Activated effector memory CD4-positive, alpha-beta T cell treated with Interleukin-2 at 50 U/mL for 16 hours (primary cell): ENCODE measurements at places on chromosomes 6 and 20.

DNA sequence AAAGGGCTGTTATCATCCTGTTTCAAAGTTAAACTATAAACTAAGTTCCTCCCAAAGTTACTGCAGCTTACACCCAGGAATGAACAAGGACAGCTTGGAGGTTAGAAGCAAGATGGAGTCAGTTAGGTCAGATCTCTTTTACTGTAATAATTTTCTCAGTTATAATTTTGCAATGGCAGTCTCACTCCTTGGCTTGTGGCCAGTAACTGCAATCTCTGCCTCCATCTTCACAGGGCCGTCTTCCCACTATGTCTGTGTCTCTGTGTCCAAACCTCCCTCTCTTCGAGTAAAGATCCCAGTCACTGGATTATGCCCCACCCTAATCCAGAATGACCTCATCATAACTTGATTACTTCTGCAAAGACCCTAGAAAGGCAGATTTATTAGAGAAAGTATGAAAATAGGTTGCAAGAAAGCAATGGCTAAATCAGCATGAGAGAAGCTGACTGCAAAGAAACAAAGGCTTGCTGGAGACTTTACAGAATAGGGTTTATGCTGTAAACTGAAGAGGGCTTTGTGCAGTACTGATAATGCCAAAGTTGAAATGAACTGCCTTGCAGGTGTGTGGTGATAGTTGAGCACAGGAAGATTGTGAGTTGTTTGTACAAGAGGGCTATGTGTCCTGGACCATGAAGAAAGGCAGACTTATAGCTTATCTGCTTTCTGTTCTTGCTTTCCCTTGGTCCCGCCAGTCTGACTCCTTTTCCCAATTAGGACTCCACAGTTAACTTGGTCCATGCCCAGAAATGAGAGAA is 28.4 kb downstream of the GPX6 start:
- no peak for DNase-seq

DNA sequence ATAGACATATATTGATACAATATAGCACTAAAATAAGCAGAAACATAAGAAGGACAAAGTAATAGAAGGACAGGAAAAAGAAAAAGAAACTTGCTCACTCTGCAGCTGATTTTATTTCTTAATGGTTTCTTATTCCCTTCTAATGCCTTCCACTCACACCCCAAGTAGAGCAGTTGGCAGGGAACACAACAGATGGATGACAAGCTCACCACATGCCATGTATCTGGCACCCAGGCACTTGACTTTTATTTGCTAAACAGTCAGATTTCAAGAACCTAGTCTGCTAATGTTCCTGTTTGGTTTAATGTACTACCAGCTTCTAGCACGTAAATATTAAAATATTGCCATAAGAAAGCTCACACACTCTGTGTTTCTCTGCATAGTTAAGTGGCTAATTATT is 87.1 kb downstream of the COL19A1 start:
- DNase-seq, result no peak

GRCh38 chr6:24972311-24972958 is 36.7 kb upstream of the RIPOR2 start:
- DNase-seq, result no peak

DNA sequence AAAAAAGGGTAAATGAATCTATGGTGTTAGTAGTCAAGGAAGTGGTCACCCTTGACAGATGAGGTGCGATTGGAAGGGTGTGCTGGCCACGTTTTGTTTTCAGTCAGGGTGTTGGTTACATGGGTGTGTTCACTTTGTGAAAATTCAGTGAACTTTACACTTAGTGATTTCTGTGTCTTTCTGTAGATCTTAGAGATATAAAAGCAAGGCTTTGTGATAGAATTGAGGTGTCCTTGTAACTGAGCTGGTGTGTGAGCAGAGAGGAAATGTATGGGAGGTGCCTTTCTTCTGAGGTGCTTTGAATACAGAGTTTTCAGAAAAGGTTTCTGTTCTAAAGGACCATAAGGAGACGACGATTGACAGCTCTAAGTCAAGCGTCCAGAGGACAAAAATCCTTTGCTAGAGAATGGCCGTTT is 90.5 kb downstream of the SAMD3 start:
- peak; percentile 55 for DNase-seq

DNA sequence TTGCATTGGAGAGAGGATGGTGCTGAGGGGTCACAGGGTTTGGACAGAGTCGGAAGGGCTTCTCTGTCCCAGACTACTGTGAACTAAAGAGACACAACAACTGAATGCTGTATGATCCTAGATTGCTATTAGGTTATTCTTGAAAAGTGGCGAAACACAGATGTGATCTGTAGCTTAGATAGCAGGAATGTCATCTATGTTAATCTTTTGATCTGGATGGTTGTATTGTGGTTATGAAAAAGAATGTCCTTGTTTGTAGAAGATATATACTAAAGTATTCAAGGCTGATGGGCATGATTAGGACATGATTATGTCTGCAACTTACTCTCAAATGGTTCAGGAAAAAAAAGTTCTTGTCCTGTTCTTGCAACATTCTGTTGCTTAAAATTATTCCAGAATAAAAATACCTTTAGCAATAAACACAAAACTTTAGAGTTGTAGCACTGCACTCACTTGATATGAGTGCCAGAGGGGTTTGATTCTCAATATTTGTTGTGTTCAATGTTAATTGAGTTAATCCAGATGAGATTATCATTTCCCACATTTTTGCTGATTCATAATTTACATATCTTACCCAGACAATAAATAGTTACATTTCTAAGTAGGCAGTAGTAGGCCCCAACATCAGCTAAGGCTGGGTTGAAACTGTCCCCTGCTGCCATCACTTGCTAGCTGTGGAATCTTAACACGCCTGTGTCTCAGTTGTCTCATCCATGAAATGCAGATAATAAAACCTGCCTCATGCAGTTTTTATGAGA is 645.2 kb downstream of the KIF16B start:
- no peak for DNase-seq

- DNase-seq, result no peak
These were observed 2.9 kb downstream of the TFAP2C start for GRCh38 chr20:56631990-56632327.

- no peak for DNase-seq
These were observed 119.3 kb downstream of the SNX5 start for GRCh38 chr20:17849138-17849900.

DNA sequence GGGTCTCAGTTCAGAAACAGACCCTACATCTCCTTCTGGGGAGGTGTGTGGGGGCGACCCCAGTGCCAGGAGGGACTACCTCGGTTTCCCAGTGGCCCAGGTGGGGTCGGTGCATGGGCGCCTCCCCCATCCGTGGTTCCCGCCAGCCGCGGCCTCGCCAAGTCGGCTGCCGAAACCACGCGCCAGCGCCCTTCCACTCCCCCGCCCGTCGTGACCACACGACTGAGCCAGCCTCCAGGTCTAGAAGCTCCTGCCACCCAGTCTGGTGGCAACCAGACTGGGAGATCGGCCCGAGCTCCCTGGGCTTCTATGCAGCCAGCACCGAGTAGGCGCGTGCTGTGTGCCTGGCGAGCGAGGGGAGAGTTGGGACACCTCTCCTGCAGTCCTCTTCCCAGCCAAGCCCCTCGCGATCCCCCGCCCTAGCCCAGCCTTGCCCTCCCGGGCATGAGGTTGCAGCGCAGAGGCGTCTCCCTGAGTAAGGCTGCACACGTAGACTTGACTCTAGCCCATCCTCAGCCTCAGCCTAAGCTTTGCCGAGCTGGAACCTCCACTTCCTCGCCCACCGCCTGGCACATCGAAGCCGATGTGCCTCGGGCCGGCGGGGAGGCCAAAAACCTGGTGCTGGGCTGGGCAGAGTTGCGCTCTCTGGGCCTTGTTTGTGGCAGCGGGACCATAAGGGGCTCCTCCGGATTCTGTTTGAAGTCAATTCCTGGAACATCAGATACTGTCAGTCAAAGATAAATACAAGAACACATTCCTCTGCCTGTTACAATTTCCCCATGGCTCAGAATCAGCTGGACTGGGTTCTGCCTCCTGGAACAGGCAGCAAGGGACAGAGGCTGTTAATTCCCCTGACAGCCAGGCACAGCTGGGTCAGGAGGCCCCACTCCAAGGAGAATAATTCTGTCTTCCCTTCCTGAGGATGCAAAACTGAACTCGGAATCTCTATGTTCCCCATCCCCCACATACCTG is 1.5 kb upstream of the CPNE5 start:
- DNase-seq, result peak; percentile 6

DNA sequence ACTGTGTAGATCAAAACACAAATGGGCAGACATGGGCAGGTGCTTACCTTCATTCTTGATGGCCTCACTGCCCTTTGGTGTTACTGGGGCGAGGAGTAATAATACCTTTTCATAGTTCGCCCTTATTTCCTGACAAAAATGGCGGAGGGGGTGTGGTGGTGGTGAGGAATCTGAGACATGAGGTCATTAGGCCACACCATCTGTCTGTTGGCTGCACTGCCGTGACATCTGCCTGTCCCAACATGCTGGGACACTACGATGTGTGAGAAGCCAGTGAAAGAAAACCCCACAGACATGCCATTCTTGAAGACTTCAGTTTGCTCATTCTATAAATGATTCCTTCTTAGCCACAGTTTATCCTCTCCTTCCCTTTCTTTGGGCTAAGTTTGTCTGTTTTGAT is 13.4 kb upstream of the MAPRE1 start:
- DNase-seq, result no peak

DNA sequence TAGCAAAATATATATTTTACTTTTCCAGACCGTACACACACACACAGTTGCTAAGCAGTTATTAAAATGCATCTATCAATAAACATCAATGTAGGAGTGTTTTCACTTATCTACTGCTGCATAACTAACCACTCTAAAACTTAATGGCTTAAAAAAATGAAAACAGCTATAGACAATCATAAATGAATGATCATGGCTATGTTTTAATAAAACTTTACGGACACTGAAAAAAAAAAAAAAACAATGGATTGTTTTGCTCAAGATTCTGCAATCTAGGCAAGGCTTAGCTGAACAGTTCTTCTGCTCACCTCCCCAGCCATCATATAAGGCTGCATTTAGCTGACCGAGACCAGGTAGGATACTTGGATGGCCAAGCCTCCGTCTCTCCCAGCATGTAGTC is 125.4 kb upstream of the CCDC28A start:
- DNase-seq, result no peak

- DNase-seq, result peak; percentile 72
These were observed 11.4 kb downstream of the SYNGAP1 start for GRCh38 chr6:33430991-33431879.

- DNase-seq, result no peak
These were observed 501.0 kb upstream of the MAP3K7 start for GRCh38 chr6:91087908-91088307.

- DNase-seq, result no peak
These were observed 593.4 kb upstream of the JAG1 start for GRCh38 chr20:11267131-11267761.

GRCh38 chr20:19212469-19212815 is at the start of gene SLC24A3:
SLC24A3 (plus strand) TSS chr20:19212642.
- no peak for DNase-seq

GRCh38 chr6:52494298-52495072 is 74.3 kb downstream of the EFHC1 start:
- DNase-seq, result no peak

DNA sequence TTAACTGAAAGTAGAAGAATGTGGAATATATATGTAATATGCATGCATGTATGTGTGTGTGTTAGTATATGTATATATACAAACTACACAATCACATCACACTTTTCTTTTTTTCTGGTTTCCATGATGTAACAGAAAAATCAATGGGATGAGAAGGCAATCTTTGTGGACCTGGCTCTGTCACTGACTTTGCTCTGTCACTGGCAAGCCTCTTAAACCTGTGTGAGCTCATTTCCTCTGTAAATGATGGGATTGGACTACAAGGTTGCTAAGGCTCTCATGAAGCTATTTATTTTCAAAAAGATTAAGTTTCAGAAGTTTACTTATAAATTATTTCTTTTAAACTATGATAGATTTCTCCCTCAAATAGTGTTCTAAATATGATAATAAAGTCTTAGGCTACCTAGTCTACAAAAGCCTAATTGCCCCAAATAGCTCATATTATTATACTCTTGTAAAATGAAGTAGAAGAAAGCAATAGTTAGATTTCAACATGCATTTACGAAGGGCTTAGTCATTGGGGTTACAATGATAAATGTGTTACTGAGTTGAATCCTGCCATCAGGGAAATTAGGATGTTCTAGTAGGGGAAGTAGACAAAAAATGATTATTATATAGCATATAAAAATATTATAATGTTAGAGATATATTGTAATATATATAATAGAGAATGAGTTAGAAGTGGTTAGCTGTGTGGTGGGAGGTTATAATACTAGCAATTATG is 129.3 kb downstream of the AFG1L start:
- DNase-seq, result no peak

- no peak for DNase-seq
These were observed 109.3 kb downstream of the SCP2D1 start for GRCh38 chr20:18922898-18923297.

GRCh38 chr20:46764068-46764467 is 54.6 kb downstream of the SLC2A10 start:
- DNase-seq, result no peak

- DNase-seq, result no peak
These were observed 411.2 kb upstream of the SPTLC3 start for GRCh38 chr20:12597551-12597950.

DNA sequence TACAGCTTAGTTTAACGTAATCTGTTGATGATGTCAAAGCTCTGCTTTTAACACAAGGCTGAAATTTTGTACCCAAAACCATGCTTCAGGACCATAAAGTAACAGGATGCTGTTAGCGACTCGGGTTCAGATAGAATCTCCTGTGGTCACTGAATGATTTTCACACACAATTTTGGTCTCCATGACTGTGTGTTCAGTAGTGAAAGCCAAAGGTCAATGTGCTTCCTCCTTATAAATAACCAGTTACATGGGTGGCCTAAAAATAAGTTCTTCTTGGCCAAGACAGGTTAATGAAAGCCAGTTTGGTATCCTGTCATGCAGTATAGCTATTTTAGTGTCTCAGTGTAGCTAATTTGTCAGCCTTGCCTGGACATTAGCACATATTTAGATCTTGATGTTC is 19.1 kb upstream of the LOC128125822 start:
- no peak for DNase-seq

DNA sequence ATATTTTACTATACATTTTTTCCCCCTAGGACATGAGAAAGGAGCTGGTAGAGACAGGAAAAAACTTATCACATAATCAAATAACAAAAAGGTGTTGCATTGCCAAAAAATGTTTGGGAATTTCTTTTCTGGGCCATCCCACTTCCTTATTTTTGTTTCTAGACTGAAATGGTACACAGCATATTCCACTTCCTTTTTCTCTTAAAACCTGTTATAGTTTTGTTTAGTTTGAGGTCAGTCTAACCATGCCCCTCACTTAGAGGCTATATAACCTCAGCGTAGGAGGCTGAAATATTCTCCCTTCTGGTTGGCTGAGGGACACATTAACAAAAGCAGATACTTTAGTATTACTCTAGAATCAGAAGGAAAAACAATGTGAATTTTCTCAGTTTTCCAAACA is 323.9 kb downstream of the GJA1 start:
- no peak for DNase-seq
